A549 treated with CORT108297 at 1 μM for 4 hours (cell line): ENCODE measurements at places on chromosomes 3 and 15. TPM values are rescaled to one million over a fixed set of nuclear protein-coding genes. Genes with fewer than 3 reads are reported as not detected.

Gene TMEM45A
- 2.0 to 2.4 TPM (median 2.4 TPM) in 5 replicates for total RNA-seq

Gene GABRR3
- not detected in 5 replicates for total RNA-seq

Gene LRRC49
- 4.4 to 7.2 TPM (median 4.9 TPM) in 5 replicates for total RNA-seq

Gene PTPRG
- total RNA-seq: 1.6 to 2.8 TPM (median 2.6 TPM) in 5 replicates

Gene CCR4
- 0.03 to 0.06 TPM (median 0.04 TPM) in 5 replicates for total RNA-seq

Gene SYNPR
- not detected in 5 replicates for total RNA-seq

Gene PRSS50
- not detected in 5 replicates for total RNA-seq

Gene MKRN3
- 1.5 to 2.8 TPM (median 2.5 TPM) in 5 replicates for total RNA-seq

Gene KCNH8
- total RNA-seq: 0.05 TPM in 1 of 5 replicates, not detected in the others

Gene DPPA4
- total RNA-seq: not detected in 5 replicates

Gene VEPH1
- total RNA-seq: 0.13 to 0.18 TPM (median 0.16 TPM) in 4 of 5 replicates, not detected in the other

Gene MYO1E
- 168 to 269 TPM (median 226 TPM) in 5 replicates for total RNA-seq

Gene SLC24A5
- not detected in 5 replicates for total RNA-seq

Gene SH2D7
- total RNA-seq: not detected in 5 replicates

Gene OR5K2
- total RNA-seq: not detected in 5 replicates

Gene ZNF619
- 1.3 to 1.9 TPM (median 1.7 TPM) in 5 replicates for total RNA-seq

Gene RNF13
- total RNA-seq: 34.1 to 63.5 TPM (median 37.4 TPM) in 5 replicates

Gene ST8SIA2
- total RNA-seq: 0.39 to 0.73 TPM (median 0.57 TPM) in 5 replicates

Gene TRAIP
- total RNA-seq: 11.9 to 16.2 TPM (median 15.3 TPM) in 5 replicates
